ENCODE measurements at places on chromosomes 13 and 19. TPM values are rescaled to one million over a fixed set of nuclear protein-coding genes. Genes with fewer than 3 reads are reported as not detected.

Gene RNF17
- total RNA-seq, result 0.37 TPM

Gene ZNF699
- 20.6 TPM for total RNA-seq

Gene CRX
- not detected for total RNA-seq

Gene C13orf42
- not detected for total RNA-seq

Gene DLL3
- total RNA-seq, result 7.8 TPM

Gene PRTN3
- total RNA-seq, result not detected

Gene SIGLEC12
- total RNA-seq, result not detected

Gene APOC4
- not detected for total RNA-seq

Gene RASIP1
- 0.08 TPM for total RNA-seq

Gene ZNF431
- total RNA-seq, result 9.6 TPM

Gene PDE4C
- 0.05 TPM for total RNA-seq

Gene PPM1N
- total RNA-seq, result 2.8 TPM

Gene C19orf38
- not detected for total RNA-seq

Gene PSG7
- total RNA-seq, result not detected

Gene KLC3
- not detected for total RNA-seq

Gene NLRP7
- total RNA-seq, result not detected

Gene SIRT6
- 28.0 TPM for total RNA-seq

Gene NRTN
- total RNA-seq, result 1.1 TPM

Gene RPS5
- 4,656 TPM for total RNA-seq

Gene ZNF440
- total RNA-seq, result 8.4 TPM

Gene NR2C2AP
- total RNA-seq, result 37.2 TPM

Gene ACP7
- total RNA-seq, result not detected

Gene C19orf67
- not detected for total RNA-seq

Gene MATK
- total RNA-seq, result not detected

Gene ZNF724
- total RNA-seq, result 23.0 TPM

Gene ADGRE3
- not detected for total RNA-seq

Gene RAB20
- total RNA-seq, result 39.0 TPM

Gene KLK14
- 0.85 TPM for total RNA-seq

Gene KIR3DL1
- total RNA-seq, result not detected

Gene PDX1
- 0.45 TPM for total RNA-seq

Gene ZNF112
- 4.1 TPM for total RNA-seq

Gene ZNF442
- 0.53 TPM for total RNA-seq

Gene WBP4
- 8.6 TPM for total RNA-seq

Gene NFIX
- total RNA-seq, result 22.5 TPM

Gene ELSPBP1
- total RNA-seq, result not detected

Gene IL4I1
- total RNA-seq, result not detected

Gene ZNF799
- 4.1 TPM for total RNA-seq

Gene RFPL4A
- total RNA-seq, result 2.7 TPM

Gene CYP4F11
- total RNA-seq, result 0.72 TPM

Gene NKG7
- total RNA-seq, result not detected

Gene KANK2
- 56.0 TPM for total RNA-seq

Gene ZFP82
- total RNA-seq, result 3.6 TPM

Gene S1PR2
- total RNA-seq, result 21.3 TPM

Gene PTGER1
- 0.45 TPM for total RNA-seq

Gene TBXA2R
- 0.32 TPM for total RNA-seq

Gene HSH2D
- not detected for total RNA-seq

Gene ELANE
- total RNA-seq, result not detected

Gene METTL21C
- total RNA-seq, result not detected

Gene KRTDAP
- not detected for total RNA-seq

Gene KLK11
- not detected for total RNA-seq

Gene WDR18
- total RNA-seq, result 136 TPM

Gene CYSLTR2
- total RNA-seq, result not detected

Gene IRGC
- total RNA-seq, result not detected

Gene SLC10A2
- not detected for total RNA-seq

Gene PPP2R1A
- 171 TPM for total RNA-seq

Gene LILRA5
- total RNA-seq, result not detected
